Gastrocnemius medialis (tissue), 4 donors: ENCODE measurements at places on chromosomes 3 and 15. TPM values are rescaled to one million over a fixed set of nuclear protein-coding genes. Genes with fewer than 3 reads are reported as not detected.

TMEM115 gene
- total RNA-seq = 44.6 TPM

IGSF10 gene
- 0.82 TPM for total RNA-seq

TIMP4 gene
- total RNA-seq = 22.1 TPM

JMJD7 gene
- 7.6 TPM for total RNA-seq

DNA sequence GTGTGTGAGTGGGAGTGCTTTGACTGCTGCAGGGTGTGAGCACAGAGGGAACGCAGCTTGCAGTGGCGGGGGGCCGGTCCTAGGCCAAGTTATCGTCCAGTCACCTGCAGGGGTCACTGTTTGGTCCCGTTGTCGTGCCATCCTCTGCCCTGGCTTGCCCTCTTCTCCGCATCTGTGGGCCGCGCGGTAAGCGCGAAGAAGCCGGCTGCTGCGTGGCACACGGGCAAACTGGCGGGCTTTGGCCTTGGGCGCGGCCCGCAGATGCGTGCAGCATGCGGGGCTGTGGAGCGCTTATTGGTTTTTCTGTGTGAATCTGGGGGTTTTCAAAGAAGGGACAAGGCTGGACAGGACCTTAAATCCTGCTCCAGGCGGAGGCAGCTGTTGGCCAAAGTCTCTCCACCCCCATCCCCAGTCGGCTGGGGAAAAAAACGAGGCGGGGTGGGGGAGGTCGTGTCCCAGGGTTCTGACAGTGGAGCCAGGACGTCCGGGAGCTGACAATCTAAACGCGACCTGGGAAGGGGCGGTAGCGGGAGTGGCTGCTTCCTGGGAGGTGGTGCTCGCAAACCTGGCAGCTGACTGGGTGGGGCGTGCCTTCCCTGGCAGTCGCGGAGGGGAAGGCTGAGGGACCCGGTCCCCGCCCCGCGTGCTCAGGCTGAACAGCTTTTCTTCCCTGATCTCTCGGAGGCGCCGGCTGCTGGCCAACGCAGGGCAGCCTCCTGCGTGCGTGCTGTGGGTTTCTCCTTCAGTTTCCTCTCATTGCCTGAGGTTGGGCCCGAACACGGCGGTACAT, 39.7 kb upstream of the VEPH1 start:
- H3K4me3 ChIP-seq = peak overlapping the region; percentile 44
- peak; percentile 71 for DNase-seq
- no peaks in the 10 kb centered on the region for H3K4me1 ChIP-seq

- H3K36me3 ChIP-seq = no peaks in the 10 kb centered on the region
- no peaks in the 10 kb centered on the region for H3K27me3 ChIP-seq
- peaks cover 3% of the 10 kb centered on the region for H3K4me1 ChIP-seq
- no peak overlapping the region for H3K4me3 ChIP-seq
- no peak for DNase-seq
- no peak overlapping the region for H3K27ac ChIP-seq
These were observed 133.4 kb upstream of the SATB1 start for GRCh38 chr3:18558507-18558906.

GRCh38 chr3:50591196-50591741, 20.3 kb downstream of the CISH start:
- H3K27ac ChIP-seq = no peak overlapping the region
- DNase-seq = no peak
- no peak overlapping the region for H3K4me3 ChIP-seq
- H3K4me1 ChIP-seq = peaks cover 49% of the 10 kb centered on the region

DNA sequence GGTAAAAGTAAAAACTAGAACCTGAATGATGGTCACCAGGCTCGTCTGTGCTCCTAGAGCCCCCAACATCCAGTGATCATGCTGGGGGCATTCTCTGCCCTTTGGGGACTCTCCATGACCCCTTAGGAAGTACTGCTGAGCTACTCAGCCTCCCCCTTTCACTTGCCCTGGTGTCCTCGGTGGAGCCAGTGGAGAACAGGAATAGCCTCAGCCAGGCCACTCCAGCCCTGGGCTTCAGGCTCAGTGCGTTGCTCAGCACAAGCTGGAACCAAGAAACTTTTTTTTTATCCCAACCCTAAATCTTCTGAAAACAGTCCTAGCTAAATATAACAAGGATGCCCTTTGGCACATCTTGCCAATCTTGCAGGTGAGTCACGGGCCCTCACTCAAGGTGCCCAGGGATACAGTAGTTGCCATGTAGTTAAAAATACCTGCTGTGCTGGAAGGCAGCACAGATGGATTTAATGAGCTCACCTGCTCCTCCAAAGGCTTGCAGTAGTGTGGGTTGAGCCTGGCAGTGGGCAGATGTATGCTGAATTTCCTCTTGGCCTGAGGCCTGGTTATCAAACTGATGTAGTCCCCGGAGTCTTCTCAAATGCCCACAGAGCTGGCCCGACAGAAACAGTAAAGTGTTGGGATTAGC, 46.9 kb upstream of the TMEM158 start:
- no peak overlapping the region for H3K27ac ChIP-seq
- no peaks in the 10 kb centered on the region for H3K36me3 ChIP-seq
- no peak for DNase-seq
- H3K4me1 ChIP-seq = no peaks in the 10 kb centered on the region

DNA sequence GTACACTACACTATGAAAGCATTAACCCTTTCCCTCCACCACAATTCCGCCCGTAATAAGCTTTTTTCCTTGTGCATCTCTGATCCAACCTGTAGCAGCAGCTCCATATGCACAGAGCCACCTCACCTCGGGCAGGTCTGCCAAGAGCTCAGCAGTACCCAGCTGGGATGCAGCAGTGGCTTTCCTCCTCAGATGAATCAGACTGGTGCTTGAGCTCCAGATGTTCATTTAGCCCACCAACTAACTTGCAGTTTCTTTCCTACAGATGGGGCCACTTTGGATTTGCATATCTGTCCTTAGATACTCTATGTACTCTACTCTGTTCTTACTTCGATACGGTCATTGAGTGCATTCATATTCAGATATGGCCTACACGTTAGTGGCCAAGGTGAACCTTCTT, 14.8 kb upstream of the FSIP1 start:
- no peaks in the 10 kb centered on the region for H3K36me3 ChIP-seq
- no peaks in the 10 kb centered on the region for H3K27me3 ChIP-seq
- no peak overlapping the region for H3K4me3 ChIP-seq
- H3K27ac ChIP-seq = no peak overlapping the region

- no peaks in the 10 kb centered on the region for H3K27me3 ChIP-seq
- no peak for DNase-seq
- H3K36me3 ChIP-seq = no peaks in the 10 kb centered on the region
- no peak overlapping the region for H3K27ac ChIP-seq
- H3K4me3 ChIP-seq = no peak overlapping the region
- no peaks in the 10 kb centered on the region for H3K4me1 ChIP-seq
These were observed 257.9 kb upstream of the ALCAM start for GRCh38 chr3:105108823-105109222.
